SK-N-SH treated with all-trans-retinoic acid at 6 μM for 48 hours (cell line): ENCODE measurements at places on chromosomes 3 and 15.

- ATAC-seq, result peak; percentile 49; the same call in 1 of the 3 replicates
These were observed 95.0 kb upstream of the FNDC3B start for GRCh38 chr3:171944118-171945016.

DNA sequence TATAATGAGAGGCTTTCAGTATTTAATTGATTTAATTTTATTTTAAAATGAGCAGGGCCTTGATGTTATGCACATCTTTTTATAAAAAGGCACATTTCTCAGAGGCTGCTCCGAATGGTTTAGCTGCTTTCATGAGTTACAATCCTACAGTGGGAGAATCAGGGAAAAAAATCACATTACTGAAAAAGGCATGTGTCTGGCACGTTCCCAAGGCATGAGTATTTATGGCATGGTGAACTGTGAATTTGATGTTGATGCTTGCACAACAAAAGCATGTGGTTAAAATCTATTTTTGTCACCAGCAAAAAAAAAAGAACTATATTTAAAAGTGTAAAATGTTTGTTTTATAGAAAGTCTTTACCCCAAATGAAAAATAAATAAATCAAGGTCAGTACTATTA is 485.2 kb upstream of the ROBO2 start:
- no peak for ATAC-seq

GRCh38 chr3:113211330-113212149 is at the start of gene BOC:
Gene BOC (plus strand): TSS chr3:113211557. CDS start chr3:113249803, 38,246 bp downstream.
- ATAC-seq, result peak; percentile 75

DNA sequence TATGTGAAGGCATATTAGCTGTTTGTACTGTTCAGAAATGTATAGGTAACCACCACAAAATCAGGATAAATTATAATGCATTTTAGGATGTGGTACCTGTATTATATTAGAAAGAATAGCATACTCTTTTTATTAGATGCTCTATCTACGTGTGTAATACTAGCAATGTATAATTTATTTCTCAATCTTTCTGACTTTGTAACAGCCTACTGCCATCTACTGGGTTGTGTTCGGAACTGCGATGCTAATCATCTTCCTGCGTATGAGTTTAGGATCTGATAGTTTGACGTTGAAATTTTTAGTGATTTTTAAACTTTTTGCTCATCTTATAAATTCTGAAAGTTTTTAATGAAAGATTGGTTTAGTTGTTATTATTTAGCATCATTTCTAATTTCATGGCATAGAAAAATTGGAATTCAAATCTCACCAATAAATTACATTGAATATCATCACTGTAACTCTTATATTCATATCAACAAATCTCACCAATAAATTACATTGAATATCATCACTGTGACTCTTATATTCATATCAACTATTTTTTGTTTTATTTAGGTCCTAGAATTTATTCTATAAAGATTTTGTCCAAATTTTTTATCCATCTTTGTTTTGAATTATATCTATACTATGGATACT is 322.7 kb upstream of the ZNF717 start:
- ATAC-seq, result peak; percentile 49; the same call in 2 of the 3 replicates

- ATAC-seq, result no peak
These were observed 21.3 kb upstream of the NUDT16 start for GRCh38 chr3:131360191-131360755.

DNA sequence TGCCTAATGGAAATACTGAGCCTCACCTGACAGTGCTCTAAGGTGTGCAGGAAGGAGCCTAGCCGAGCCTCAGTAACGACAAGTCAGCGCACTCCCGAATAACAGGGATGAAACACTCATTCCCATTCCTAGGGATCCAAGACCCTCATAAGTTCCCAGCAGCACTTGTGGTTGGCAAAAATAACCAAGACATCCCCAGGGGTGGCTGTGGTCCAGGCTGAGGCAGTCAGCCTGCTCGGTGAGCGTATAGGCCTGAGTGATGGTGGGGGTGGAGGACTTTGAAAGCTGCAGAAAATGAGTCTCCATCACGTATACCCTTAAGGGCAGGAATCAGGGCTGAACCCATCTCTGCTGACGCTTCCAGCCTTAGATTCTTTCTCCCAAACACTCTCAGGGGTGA is 120.1 kb downstream of the SMAD6 start:
- no peak for ATAC-seq

GRCh38 chr15:31405200-31405920 is 78.7 kb downstream of the KLF13 start:
- no peak for ATAC-seq

DNA sequence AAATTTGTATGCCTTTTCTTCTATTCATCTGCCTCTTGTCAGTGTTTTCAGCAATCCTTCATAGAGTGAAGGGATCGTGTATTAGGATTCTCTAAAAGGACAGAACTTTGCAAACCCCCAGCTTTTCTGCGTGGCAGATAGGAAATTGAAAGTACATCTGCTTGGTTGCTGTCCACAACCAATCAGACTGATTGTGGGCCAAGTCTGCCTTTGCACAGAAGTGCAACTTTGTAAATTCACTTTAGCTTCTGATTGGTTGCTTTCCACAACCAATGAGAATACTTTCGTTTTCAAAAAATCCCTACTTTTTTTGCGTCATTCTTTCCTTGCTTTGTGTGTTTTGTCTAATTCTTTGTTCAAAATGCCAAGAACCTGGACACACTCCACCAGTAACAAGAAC is 847.4 kb downstream of the FHIT start:
- ATAC-seq, result no peak

DNA sequence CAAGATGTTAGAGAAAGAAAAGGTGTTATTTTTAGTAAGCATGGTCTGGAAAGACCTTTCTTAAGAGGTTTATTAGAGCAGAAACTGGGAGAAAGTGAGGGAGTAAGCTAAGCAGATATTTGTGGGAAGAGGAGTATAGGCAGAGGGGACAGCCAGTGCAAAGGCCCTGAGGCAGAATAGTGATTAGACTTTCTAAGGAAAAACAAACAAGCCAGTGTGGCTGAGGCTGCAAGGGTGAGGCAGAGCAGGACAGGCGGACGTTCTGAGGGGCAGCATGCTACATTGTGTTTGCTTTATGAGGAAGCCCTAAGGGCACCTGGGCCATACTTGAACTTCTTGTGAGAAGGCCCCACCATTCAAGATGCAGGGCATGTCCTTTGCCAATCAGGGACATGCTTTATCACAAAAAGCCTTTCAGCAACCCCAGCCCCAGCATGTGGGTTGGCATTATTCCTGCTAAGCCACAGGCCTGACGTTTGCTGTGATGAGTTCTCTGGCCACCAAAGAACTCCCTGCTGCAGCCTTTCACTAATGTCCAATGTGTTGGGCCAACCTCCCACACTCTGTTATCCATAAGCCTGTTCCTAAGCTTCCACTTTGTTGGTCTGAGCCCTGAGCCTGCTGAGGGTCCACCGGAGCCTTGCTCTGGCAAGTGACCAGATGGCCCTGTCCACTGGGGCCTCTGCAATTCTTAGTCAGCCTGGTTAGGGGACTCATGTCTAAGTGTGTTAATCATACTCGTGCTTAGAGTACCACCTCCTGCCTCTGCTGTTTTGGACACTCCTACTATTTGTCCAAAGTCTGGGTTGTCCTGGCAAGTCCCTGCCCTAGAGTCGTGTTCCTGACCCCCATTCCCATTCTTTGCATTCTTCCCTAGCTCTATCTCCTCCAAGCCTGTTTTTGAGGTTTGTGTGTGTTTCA is 209.9 kb upstream of the CTNNB1 start:
- no peak for ATAC-seq

- no peak for ATAC-seq
These were observed 26.3 kb downstream of the PXYLP1 start for GRCh38 chr3:141257961-141258360.

GRCh38 chr15:29573197-29573838 is 248.9 kb downstream of the TJP1 start:
- no peak for ATAC-seq

DNA sequence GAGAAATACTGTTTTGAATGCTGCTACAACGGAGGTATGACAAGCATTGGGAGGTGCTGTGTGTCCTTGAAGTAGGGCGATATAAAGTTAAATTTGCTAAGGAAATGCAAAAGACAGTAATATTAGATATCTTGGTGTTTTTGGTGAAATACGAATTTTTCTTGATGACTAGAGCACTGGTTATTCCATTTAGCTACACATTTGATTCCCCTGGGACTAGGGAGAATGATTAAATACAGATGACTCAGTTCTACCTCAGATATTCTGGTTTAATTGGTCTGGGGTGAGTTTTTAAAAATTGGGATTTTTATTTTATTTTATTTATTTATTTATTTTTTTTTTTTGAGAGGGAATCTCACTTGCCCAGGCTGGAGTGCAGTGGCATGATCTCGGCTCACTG is 18.7 kb upstream of the GADL1 start:
- no peak for ATAC-seq

GRCh38 chr15:32649342-32649741 is 7.8 kb downstream of the SCG5 start:
- peak; percentile 77 for ATAC-seq

DNA sequence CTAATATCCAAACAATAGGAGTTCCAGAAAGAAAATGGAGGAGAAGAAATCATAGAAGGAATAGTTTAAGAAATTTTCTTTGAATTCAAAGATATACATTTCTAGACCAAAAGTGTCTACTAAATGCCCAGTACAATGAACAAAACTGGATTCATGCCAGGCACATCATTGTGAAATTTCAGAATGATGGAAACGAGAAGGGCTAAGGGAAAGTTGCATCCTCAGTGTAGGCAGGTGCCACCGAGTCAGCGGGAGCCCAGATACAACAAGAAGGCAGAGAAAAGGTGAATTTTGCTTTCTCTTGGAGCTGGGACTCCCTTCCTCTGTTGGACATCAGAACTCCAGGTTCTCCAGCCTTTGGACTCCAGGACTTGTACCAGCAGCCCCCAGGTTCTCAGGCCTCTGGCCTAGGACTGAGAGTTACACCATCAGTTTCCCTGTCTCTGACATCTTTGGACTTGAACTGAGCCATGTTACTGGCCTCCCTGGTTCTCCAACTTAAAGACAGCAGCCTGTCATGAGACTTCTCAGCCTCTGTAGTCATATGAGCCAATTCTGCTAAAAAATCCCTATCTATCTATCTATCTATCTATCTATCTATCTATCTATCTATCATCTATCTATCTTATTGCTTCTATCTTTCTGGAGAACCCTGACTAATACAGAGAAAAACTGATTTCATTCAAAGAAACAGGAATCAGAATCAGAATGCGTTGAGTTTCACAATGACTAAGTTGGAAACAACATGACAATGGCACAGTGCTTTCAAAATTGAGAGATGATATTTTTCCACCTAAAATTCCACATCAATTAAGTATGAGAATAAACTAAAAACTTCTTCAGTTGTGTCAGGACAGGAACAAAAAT is 207.7 kb downstream of the FAM43A start:
- ATAC-seq, result no peak

GRCh38 chr3:160796813-160797164 is 40.8 kb downstream of the PPM1L start:
- no peak for ATAC-seq

DNA sequence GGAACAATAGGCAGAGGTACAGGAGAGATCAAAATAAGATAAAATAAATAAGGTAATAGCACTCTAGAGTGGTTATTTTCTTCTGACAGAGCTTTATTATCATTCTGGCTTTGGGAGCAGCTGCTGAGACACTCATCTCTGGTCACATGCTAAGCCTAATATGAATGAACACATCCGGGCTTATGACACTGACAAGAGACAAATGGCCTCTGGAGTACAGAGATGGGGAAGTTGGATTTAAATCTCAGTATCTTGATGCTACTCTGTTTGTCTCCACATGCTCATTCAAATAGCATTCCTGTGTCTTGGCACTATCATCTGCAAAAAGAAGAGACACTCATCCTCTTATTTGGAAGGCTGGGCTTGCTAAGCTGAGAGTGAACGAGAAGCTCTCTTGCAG is 55.6 kb downstream of the TMEM45A start:
- peak; percentile 89 for ATAC-seq

DNA sequence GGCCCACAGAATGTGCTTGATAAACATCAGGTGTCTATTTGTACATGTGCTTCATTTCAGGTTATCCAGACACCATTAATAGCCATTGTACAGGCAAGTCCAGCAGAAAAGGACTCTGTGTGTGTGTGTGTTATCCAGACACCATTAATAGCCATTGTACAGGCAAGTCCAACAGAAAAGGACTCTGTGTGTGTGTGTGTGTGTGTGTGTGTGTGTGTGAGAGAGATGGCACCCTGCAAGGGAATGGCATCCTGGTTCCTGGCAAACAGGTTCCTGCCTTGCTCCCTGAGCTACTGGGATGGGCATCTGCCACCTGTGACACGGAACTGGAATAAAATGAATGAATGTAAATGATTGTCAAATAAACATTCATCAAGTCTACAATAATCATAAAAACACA is 11.7 kb downstream of the SUCLG2 start:
- no peak for ATAC-seq

- no peak for ATAC-seq
These were observed 296.0 kb downstream of the NAALADL2 start for GRCh38 chr3:175155172-175155571.

DNA sequence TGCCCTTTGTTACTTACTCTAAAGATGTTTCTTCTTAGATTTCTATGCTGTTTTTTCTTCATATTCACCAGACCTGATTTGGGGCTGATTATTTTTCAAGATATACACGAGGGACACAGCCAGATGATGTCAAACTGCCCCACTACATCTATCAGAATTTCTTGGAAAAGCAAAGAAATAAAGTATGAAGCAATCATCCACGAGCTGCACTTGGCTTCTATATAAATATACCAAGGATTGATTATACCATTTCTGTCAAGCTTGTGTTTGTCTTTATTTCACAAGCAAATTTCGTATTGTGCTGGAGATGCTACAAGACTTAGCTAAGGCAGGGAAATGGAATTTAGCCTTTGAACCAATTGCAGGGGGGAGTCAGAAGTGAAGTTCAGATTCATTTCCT is 715.1 kb upstream of the NR2F2 start:
- ATAC-seq, result no peak

- no peak; the same call in 2 of the 3 replicates for ATAC-seq
These were observed 123.9 kb upstream of the MEF2A start for GRCh38 chr15:99441871-99442251.

GRCh38 chr3:115040673-115041286 is 106.3 kb downstream of the ZBTB20 start:
- ATAC-seq, result peak; percentile 70; the same call in 2 of the 3 replicates

GRCh38 chr15:38972831-38973230 is 408.2 kb upstream of the RASGRP1 start:
- no peak for ATAC-seq

DNA sequence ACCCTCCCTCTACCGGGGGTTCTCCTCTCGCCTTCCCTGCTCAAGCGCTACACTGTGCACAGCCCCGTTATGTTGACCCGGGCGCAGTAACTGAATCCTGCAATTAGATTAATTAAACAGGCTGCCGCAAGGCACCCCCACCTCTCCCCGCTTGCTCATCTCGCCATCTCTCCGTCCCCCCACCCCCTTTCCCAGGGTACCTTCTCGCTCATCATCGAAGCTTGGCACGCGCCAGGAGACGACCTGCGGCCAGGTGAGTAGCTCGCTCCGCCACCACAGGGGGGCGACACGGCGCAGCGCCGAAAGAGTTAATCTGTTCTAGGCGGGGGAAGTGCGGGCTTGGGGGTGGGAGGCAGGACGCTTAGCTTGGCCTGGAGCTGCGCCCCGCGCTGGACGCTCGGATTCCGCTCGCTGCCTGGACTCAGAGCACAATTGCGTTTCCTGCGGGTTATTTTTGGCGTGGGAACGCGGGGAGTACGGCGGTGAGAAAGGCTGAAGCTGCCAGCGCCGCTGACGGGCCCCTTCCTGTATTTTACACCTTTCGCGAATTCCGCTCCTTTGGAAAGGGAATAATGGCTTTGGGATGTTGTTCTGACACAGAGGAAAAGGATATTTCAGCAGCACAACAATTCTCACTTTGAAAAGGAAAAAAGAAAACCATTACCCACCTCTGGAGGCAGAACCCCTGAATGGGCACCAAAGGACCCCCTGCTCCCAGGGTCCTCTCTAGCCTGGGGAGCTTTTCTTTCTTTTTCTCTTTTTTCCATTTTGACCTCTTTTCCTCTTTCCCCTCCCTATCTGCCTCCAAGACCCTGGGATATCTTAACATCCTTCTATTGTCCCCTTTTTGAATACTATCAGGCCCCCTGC is 1.5 kb downstream of the DLL4 start:
- ATAC-seq, result peak; percentile 25
